Activated CD4-positive, alpha-beta T cell treated with anti-CD3 and anti-CD28 coated beads for 24 hours (primary cell): ENCODE measurements at places on chromosomes 1 and 21.

DNA sequence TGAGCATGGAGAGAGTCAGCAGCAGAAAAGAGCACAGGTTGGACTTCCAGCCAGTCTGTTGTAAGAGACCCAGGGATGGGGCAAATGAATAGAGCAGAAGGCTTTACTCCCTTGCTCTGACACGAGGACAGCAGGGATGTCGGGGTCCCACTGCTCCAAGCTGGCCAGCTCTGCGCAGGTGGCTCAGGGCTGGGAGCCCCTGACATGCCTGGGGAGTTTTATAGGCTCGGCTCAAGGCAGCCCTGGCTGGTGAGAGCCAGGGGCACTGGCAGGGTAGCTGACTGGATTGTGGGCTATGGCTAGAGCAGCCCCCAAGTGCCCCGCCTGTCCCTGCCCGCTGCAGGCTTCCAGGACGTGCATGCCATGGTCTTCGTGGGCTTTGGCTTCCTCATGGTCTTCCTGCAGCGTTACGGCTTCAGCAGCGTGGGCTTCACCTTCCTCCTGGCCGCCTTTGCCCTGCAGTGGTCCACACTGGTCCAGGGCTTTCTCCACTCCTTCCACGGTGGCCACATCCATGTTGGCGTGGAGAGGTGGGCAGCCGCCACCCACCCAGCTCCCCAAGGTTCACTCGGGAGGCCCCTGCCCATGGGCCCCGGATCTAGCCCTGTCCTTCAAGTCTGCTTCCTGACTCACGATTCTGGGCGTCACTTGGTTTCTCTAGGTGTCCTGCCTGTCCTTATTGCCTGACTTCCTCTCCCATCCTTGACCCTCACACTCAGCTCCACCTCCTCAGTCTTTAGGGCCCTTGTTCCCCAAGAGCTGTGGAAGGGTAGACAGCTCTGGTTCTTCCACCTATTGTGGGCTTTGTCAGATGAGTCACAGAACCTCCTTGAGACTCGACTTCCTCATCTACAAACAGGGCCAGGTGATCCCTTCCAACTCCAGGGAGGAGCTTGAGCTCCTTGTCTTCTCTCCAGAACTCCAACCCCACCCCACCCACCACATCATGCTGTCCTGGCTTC, 8.2 kb downstream of the RHBG start:
- no peak for DNase-seq

DNA sequence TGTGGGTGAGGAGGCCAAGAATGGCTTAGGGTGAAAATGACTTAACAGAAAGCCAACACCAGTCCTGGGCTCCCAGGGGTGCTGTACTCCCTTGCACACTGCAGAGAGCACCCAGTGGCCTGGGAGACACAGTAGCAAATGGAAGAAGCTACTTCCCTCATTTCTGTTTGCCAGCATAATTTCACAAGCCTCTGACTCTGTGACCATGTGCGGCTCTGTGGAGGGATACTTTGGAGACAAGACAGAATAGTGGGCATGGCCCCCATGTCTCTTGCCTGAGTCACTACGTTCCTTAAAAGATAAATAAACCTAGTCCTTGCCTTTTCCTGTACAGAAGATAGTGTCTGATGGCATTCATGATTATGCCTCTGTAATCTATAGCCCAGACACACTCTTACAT, 38.1 kb downstream of the TRIM62 start:
- no peak for DNase-seq

- no peak for DNase-seq
These were observed 13.6 kb downstream of the NUP210L start for GRCh38 chr1:154141240-154141639.

GRCh38 chr1:99943223-99943794, 26.5 kb upstream of the SLC35A3 start:
- DNase-seq = no peak

DNA sequence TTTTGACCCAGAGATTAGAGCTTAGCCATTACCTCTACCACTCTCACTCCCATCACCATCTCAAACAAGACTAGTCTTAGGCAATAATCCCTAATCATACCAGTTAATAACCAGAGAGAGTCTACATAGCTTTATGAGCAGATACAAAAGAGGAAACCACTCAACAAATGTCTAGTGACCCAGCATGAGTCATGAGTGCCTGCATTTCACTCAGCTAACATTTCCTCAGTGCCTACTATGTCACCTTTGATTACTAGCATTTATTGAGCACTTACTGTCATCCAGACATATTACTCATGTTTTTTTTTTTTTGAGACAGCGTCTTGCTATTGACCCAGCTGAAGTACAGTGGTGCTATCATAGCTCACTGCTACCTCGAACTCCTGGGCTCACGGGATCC, 35.9 kb upstream of the GALNT2 start:
- DNase-seq = no peak

DNA sequence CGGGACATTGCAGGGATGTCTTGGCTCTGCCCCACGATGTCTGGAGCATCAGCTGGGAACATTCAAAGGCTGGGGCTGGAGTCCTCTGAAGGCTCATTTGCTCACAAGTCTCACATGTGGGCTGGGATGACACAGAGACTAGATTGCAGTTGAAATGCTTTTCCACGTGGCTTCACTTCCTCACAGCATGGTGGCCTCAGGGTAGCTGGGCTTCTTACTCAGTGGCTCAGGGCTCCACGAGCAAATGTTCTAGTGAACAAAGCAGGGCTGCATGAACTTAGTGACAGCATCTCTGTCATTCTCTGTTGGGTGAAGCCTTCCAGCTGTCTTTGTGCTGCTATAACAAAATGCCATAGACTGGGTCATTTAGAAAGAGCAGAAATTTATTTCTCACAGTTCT, 247.0 kb upstream of the POU3F1 start:
- no peak for DNase-seq
